ENCODE measurements at places on chromosomes 7 and 10.
A peak's percentile ranks its signal among the peaks of the same experiment; 100 is the strongest.

DNA sequence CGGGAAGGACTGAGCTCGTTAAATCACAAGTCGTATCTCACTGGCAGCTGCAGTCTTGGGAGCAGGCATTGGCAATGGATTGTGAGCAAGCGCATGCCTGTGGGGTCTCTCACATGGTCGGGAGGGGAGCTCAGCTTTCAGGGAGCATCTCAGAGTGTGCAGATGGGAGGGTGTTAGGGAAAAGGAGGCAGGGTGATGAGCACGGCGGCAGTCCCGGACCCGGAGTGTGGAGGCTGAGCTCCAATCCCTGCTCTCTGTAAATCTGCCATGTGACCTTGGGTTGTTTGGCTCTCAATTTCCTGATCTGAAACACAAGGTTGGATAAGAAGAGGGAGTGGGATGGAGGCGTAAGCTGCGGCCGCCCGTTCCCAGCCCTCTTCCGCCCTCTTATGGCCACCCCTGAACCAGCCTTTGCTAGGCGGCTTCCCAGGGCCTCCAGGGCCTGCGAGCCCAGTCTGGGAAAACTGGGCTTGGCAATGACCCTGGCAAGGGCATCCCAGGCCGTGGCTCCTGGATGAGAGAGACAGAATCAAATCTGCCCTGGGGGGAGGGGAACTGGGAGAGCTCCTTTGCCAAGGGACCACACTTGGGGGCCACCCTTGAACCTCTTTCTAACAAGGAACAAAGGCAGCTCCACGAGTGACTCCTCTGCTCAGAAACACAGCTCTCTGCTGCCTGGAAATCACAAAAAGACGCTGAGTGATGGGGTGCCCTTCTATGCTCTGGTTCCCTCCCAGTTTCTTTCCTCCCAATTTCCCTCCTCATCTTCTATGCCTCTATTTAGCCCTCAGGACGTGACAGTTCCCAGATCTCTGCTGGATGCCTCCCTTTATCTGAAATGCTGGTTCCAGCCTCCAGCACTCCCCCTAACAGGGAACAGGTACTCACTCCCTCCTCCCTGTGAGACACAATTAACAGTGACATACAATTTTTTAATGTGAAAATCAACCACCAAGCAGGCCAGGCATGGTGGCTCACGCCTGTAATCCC, 41.7 kb upstream of the LOXL4 start:
- peak; percentile 28 for DNase-seq

DNA sequence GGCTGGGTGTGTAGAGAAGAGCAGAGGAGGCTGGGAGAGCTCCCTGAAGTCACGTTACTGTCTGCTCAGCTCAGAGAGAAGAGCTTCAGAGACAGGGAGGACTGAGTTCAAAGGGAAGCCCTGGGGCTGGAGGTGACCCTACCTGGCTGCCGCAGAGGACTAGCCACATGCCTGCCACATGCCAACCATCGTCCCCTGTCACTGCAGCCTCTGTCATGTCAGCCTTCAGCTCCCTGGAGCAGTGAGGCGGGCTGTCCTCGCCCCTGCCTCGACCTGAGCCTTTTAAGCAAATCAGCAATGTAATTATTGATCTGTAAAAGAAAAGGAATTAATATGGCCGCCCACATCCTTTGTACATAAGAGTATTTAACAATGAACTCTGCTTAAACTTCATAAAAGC, 89.3 kb upstream of the RET start:
- no peak for DNase-seq

GRCh38 chr10:74624501-74624900, 201.9 kb upstream of the KAT6B start:
- DNase-seq, result no peak

DNA sequence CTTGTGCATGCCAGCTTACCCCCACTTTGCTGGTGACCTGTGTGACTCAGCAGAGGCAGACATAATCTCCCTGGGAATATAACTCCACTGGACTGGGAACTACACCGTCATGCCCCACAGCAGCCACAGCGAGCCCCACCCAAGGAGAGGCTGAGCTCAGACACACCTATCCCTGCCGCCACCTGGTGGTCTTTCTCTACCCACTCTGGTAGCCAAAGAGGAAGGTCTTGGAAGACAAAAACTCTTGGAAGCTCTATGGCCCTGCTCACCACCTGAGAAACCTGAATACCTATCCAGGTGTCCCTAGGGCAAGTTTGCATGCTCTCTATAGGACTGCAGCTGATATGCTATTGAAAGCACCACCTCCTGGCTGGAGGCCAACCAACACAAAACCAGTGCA, 48.1 kb downstream of the MYO3A start:
- DNase-seq, result no peak

- peak; percentile 73 for DNase-seq
These were observed 44.8 kb downstream of the ZNF800 start for GRCh38 chr7:127347567-127348246.

- DNase-seq, result no peak
These were observed 85.4 kb downstream of the ATXN7L1 start for GRCh38 chr7:105790996-105791395.

GRCh38 chr10:77879710-77880109, 46.8 kb downstream of the DLG5 start:
- no peak for DNase-seq

DNA sequence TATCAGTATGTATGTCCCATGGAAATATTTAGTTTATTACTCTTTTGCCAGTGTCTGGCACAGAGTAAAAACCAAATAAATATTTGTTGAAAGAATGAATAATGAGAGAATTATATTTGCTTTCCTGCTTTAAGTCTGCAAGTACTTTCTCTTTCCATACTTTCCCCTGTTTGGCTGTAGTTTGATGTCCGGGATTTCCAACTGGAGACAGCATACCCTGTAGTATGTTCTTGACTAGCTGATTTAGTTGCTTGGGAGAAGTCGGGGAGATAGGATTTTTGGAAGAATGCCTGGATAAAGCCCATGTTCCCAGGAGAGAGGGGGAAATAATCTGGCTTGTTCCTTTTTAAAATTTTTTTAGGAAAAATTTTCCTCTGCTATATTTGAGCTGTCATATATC, 516.1 kb downstream of the CCSER2 start:
- no peak for DNase-seq

- no peak for DNase-seq
These were observed 31.2 kb downstream of the CFAP69 start for GRCh38 chr7:90276033-90276728.

DNA sequence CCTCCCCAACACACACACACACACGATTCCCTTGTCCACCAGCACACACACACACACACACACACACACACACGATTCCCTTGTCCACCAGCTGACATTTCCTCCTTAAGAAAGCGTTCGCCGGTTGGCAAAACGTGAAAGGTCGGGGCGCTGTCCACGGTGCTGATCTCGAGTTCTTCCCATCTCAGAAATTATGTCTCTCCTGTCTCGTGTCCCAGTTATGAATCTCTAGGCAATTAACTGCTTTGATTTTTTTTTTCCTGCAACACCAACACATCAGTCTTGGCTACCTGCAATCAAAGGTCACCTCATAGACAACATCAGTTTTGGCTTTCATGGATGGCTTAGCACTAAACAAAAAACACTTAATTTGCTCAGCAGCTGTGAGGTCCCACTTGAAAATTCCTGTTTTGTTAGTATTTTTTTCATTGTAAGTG, 1.9 kb downstream of the INA start:
- DNase-seq, result no peak

- DNase-seq, result no peak
These were observed 77.1 kb downstream of the ARHGAP22 start for GRCh38 chr10:48527756-48528155.

- no peak for DNase-seq
These were observed 5.6 kb downstream of the LRRTM3 start for GRCh38 chr10:66931340-66931948.

DNA sequence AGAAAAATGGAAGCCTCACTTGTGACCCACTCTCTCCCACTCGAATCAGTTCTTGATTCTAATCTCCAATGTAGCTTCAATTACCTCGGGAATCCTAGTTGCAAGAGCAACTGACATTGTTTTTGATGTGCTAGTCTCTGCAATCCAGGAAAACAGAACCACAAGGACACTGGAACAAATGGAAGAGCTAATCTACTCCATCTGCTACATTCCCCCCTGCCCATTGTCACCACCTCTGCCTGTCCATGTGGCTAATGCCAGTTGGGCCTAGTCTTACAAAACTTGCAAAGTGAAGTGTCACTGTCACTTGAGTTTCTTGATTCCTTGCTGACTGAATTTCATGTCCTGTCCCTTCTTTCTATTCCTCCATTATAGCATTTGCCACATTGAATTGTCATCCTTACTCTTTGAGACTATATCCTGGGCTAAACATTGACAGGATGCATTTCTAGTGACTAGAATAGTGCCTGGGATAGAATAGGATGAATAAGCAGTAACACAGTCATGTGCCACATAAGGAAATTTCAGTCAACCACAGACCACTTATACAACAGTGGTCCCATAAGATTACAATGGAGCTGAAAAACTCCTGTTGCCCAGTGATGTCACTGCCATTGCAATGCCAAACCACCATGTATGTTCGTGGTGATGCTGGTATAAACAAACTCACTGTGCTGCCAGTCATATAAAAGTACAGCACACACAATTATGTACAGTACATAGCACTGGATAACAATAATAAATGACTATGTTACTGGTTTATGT, 13.5 kb downstream of the GCC1 start:
- no peak for DNase-seq

- no peak for DNase-seq
These were observed 96.4 kb upstream of the ETV1 start for GRCh38 chr7:14085901-14086300.

DNA sequence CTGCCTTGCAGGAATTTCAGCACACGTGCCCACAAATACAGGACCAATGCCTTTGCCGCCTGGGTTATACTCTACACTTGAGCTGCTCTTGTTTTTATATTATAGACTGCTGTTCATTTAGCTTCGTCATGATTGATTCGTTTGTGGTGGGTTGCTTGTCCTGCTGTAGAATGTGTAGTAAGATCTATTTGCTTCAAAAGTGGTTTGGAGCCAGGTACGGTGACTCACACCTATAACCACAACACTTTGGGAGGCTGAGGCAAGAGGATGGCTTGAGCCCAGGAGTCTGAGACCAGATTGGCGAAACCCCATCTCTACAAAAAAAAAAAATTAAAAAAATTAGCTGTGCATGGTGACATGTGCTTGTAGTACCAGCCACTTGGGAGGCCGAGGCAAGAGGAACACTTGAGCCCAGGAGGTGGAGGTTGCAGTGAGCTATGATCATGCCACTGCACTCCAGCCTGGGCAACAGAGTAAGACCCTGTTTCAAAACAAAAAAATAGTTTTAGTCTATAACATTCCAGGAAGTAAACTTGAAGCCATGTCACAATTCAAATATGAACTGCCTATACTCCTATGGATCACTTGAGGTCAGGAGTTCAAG, 9.0 kb upstream of the RHBDD2 start:
- no peak for DNase-seq

GRCh38 chr10:82353381-82353780, 478.4 kb downstream of the NRG3 start:
- DNase-seq, result no peak

DNA sequence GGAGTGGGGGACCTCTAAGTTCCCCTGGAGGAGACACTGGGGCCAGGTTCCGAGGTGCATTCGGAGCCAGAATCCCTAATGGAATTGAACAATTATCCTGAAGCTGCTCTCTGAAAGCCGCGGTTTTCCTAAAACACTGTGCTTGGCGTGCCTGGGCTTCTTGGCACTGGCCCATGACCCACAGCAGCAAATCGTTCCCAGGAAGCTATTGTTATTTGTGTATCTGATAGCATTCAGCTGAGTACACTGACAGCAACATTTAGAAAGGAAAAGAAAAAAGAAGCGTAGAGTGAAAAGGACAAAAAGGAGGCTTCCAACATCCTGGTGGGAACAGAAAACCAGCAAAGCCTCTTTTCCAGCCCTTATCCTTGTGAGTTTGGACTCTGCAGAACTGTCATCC, 339.8 kb downstream of the FRMD4A start:
- DNase-seq, result no peak

All from GM19239 (cell line).